ENCODE measurements at places on chromosomes 5 and 9.

GRCh38 chr5:135319458-135319857, 79.6 kb downstream of the MACROH2A1 start:
- no peak for DNase-seq

DNA sequence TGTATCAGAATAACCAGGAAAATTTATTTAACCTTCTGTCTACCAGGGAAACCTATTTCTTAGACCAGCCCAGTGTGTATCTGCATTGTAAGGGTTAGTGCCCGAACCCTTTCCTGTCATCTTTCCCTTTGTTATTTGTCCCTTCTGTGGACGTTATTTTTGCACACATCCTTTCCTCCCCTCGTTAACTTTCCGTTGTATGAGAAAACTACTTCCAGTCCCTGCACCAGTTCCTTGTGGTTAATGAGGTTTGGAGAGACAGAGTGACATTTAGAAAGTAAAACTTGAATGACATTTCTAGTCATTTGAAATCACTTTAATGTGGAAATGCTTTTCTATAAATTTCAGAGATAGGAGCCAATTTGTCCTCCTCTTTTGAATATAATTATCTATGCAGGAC, 4.3 kb upstream of the IFNB1 start:
- DNase-seq = no peak

GRCh38 chr5:30195036-30195435, 998.5 kb upstream of the CDH6 start:
- DNase-seq = no peak

- no peak for DNase-seq
Measured at GRCh38 chr5:33315189-33315588, 125.6 kb upstream of the TARS1 start.

GRCh38 chr5:77893225-77893860, 117.2 kb upstream of the TBCA start:
- no peak for DNase-seq

- DNase-seq = no peak
Measured at GRCh38 chr5:85268194-85268593, 883.5 kb upstream of the EDIL3 start.

- no peak for DNase-seq
Measured at GRCh38 chr5:172156541-172156994, 31.5 kb downstream of the STK10 start.

DNA sequence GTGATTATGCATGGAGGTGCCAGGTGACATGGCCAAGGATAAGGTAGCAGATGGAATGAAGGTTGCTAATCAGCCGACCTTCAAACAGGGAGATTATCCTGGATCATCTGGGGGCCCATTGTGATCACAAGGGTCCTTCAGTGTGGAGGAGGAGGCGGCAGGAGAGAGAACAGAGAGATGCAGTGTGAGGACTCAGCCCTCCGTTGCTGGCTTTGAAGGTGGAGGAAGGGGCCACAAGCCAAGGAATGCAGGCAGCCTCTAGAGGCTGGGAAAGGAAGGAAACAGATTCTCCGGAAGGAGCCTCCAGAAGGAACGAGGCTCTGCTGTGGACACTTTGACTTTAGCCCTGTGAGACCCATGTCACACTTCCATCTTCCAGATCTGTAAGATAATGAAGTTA, 27.4 kb upstream of the EEIG1 start:
- DNase-seq = no peak

GRCh38 chr9:78133751-78134150, 102.1 kb upstream of the CEP78 start:
- DNase-seq = no peak

DNA sequence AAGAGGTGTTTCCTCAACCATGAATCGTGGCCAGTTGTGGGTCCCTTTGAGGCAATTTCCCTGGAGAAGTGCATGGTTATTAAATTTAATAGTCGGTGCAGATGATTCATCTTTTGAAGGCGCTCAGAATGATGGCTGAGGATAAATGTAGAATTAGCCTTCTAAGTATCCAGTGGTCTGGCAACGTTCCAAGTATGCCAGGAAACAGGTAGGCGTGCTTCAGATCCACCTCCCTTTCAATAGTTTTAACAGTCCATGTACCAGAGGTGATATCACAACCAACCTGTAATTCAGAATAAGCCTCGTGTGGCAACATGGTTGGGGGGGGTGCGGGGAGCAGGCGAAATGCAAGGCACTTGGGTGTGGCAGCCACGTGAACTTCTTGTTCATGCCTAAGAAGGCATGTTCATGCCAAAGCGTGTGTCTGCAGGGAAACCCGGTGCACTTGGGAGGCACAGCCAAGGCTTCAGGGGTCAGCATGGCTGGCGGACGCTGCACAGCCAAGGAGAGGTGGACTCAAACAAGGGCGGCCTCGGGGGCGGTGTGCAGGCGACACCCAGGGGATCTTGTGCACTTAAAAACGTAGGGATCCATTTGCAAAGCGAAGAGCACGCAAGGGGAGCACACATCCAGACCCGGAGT, 5.2 kb upstream of the NKD2 start:
- no peak for DNase-seq

- no peak for DNase-seq
Measured at GRCh38 chr5:123659495-123659894, 147.5 kb downstream of the CSNK1G3 start.

- no peak for DNase-seq
Measured at GRCh38 chr5:148811756-148812155, 14.7 kb upstream of the ADRB2 start.

DNA sequence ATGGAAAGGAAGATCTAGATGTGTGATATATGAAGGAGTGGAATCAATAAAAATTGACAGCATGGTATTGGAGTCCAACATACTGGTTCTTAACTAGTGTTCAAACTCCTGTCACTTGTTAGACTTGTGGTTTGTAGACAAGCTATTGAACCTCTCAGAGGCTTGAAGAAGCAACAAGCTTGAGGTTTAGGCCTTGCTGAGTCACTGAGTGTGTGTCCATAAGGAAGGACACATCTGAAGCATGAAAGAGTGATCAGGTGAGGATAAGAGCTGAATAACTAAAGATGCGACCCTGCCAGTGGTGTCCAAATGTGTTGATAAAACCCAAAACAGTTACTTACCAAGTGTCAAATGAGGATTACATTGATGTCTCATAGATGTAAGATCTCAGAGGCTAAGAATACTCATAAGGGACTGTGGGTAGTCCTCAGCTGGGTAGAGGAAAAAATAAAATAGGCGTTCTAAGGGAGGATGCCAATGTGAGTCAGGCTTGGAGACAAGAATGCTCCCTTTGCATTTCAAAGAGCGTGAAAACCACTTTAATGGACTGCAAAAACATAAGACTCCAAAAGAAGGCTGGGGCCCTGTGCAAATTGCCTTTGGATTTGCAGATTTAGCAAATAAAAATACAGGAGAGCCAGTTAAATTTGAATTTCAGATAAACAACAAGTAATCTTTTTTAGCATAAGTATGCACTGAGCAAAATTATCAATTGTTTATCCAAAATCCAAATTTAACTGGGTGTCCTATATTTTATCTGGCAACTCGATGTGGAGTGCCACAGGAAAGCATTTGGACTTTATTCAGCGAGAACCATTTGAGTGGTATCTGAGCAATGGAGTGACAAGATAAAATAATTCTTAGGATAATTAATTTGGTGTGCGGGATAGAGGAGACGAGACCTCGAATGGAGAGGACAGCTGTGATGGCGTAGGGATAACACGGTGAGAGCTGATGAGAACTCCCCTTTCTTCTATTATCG, 757.3 kb upstream of the WWC1 start:
- DNase-seq = no peak

GRCh38 chr5:157166214-157167213, at the start of gene GARIN3:
TSS of gene GARIN3 (minus strand) at chr5:157166264. CDS start at chr5:157166168, 96 bp downstream.
- DNase-seq = no peak

DNA sequence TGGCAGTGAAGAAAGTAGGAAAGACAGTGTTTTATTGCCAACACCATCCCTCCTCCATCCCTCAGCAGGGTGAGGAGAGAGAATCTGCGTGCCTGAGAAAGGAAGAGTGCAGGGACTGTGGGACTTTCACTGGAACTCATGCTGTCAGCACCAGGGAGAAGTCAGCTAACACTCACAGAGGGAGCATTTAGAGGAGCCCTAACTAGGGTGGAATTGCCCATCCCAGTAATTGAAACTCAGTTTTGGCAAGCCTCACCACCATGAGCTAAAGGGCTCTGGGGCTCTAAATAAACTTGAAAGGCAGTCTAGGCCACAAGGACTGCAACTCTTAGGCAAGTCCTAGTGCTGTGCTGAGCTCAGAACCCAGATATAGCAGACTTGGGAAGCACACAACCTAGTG, 622.3 kb downstream of the SEMA5A start:
- no peak for DNase-seq

- DNase-seq = no peak
Measured at GRCh38 chr5:154214371-154215106, 24.0 kb downstream of the GALNT10 start.

DNA sequence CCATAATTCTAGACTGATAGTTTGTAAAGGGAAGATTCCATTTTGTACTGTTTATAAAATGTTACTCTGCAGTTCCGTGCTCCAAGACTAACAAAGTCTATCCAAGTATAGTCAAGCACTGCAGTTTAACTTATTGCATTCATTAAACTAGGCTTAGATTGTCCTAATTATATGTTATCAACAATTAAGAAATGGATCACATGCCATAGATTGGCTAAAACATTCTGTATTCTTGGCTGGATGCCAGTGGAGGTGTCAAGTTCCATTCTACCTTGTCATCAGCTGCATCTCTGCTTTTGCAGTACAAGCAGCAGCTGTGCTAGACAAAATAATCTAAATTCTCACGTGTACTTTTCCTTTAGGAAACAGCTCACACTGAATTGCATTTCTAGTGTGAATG, 69.4 kb upstream of the MEF2C start:
- no peak for DNase-seq

GRCh38 chr5:150641006-150641570, 628 bp downstream of the SYNPO start:
- DNase-seq = no peak
